Thymus (tissue), 14 donors: ENCODE measurements at places on chromosomes 12 and 14. TPM values are rescaled to one million over a fixed set of nuclear protein-coding genes. Genes with fewer than 3 reads are reported as not detected.

Gene MAP3K9
- 0.75 TPM for polyA plus RNA-seq

Gene CLEC4C
- 0.82 TPM for polyA plus RNA-seq

Gene FGD6
- 2.3 TPM for polyA plus RNA-seq

Gene KLRD1
- polyA plus RNA-seq: 2.6 TPM

Gene TMTC1
- 9.3 TPM for polyA plus RNA-seq

Gene CLEC4D
- 0.41 TPM for polyA plus RNA-seq

Gene RNASE3
- polyA plus RNA-seq: 1.2 TPM

Gene CMTM5
- 0.37 TPM for polyA plus RNA-seq
